ENCODE measurements at places on chromosomes 11 and 22.
A peak's percentile ranks its signal among the peaks of the same experiment; 100 is the strongest.

DNA sequence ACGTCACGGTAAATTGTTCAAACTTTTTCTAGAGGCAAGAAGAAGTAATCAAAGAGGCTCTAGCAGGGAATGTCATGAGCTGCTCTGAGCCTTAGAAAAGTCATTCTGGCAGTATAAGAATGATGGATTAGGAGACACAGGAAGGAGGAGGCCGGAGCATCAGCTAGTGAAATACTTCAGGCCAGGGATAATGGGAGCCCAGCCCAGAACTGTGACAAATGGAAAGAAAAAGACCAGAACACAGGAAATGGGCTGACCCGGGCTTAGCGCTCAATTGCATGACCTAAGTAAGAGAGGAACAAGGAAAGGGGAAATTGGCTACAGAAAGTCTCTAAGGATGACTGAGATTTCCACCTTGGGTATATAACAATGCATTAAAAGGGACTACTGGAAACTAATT, 108.6 kb downstream of the LARGE1 start:
- DNase-seq: peak; percentile 90

- DNase-seq: no peak
These were observed 7.4 kb downstream of the RAB38 start for GRCh38 chr11:88167853-88168252.

- DNase-seq: peak; percentile 63
These were observed 15.5 kb upstream of the TMPRSS5 start for GRCh38 chr11:113721462-113722066.

- DNase-seq: no peak
These were observed 42.1 kb upstream of the SEZ6L start for GRCh38 chr22:26127126-26127525.

- DNase-seq: no peak
These were observed 93.1 kb downstream of the C11orf58 start for GRCh38 chr11:16831316-16832192.

GRCh38 chr22:24540470-24540869, 14.5 kb downstream of the GUCD1 start:
- no peak for DNase-seq

DNA sequence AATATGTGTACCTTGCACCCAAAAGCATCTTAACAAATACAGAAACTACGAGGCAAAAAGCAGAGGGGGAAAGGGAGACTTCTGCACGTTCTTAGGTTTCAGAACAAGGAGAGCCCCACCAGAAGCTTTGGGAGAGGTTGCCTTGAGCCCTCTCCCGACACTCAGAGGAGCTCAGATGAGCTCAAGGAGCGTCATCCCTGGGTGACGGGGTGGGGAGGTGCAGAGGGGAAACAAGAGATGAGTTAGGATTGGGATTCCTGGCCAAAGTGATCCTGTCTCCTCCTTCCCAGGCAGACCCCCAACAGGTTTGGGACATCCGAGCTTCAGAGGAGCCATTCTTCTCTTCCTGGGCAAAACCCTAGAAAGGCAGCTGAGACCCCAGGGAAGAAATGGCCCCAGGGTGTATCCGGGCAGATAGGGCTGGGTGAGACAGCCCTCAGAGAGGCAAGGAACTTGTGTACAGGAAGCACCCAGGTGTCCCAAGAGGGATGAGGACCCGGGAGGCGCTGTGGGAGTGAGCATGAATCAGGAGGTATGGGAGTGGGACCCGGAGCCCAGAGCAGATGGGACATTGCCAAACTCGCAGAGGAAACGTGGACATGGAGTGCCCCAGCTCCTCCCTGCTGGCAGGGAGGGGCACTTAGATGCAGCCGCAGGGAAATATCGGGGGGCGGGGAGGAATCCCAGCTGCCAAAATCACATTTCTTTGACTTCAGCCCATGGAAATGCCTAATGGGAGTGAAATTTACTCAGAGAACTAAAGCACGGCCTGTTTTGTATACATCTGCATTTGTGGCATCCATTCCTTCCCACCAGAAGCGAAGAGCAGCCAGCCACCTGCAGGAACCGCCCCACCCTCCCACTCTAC, 12.4 kb downstream of the C1QTNF6 start:
- no peak for DNase-seq

DNA sequence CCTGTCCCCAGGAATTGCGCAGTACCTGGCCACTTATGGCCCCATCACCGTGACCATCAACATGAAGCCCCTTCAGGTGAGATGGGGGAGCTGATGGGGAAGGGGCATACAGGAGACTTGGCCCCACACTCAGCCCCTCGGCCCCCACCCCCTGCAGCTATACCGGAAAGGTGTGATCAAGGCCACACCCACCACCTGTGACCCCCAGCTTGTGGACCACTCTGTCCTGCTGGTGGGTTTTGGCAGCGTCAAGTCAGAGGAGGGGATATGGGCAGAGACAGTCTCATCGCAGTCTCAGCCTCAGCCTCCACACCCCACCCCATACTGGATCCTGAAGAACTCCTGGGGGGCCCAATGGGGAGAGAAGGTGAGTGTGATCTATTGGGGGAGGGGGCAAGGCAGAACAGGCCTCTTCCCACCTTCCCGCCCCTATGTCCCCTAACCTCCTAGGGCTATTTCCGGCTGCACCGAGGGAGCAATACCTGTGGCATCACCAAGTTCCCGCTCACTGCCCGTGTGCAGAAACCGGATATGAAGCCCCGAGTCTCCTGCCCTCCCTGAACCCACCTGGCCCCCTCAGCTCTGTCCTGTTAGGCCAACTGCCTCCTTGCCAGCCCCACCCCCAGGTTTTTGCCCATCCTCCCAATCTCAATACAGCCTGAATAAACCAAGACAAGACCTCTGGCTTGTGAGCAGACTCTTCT, 3.6 kb downstream of the CTSW start:
- no peak for DNase-seq

GRCh38 chr22:42653999-42654398, 4.8 kb upstream of the CYB5R3 start:
- DNase-seq: no peak

DNA sequence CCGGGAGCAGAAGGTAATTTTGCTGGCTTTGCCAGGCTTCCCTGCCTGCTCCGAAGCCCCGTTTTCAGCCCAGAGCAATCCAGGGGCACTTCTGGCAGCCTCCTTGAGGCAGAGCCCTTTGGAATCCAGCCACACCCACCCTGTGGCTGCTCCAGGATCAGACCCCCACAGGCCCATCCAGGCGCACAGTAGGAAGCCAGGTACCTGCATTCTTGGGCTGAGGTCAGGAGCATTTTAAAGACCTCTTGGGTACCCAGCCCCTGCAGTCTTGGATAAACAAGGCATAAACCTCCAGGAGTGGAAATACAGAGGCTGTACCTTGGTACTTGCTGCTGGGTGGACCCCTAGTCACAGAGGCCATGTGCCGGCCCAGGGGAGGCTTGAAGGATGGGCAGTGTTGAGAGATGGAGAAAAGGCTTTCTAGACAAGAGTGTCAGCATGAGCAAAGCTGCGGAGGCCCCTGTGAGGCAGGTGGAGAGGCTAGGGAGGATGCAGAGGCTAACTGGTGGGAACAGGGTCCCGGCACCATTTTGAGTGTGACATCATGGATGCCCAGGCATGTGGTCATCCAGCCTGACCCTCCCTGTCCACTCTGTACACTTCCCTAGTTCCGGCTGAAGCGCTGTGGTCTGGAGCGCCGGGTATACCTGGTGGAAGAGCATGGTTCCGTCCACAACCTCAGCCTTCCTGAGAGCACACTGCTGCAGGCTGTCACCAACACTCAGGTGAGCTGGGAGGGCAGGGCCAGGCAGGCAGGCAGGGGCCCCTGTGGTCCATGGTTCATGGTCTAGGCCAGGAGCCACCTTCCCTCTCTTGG, 3.9 kb downstream of the MUS81 start:
- DNase-seq: no peak

DNA sequence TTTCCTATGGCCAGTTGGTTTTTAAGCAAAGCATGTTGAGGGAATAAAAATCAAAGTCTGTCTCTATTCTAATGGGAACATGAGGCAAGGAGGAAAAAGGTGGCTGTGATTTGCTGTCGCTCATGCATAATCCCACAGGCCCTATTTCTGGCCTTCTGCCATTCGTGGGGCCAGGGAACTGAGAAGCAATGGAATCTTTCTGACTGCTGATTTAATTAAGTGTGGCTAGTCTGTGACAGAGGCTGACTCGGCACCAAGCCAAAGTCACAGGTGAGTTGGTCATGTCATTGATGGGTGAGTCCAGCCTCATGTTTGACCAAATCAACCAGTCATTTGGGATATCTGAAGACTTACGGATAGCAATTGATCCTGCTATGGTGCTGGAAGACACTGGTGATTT, 429.3 kb upstream of the CADM1 start:
- no peak for DNase-seq

DNA sequence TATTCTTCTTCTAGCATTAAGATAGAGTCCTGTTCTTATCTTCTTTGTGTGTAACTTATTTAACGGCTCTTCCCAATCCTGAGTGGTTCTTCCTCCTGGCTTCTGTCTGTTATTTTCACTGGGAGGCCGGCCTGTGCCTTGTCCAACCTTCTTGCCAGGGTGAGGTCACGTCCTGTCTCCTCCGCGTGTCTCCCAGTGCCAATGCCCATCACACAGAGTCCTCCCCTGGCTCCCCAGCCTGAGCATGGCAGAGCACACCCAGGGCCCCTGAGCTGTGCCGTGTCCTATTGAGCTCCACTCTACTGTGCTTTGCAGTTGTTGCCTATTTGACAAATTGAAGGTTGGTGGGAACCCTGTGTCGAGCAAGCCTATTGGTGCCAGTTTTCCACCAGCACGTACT, 487.3 kb downstream of the BRD1 start:
- no peak for DNase-seq

DNA sequence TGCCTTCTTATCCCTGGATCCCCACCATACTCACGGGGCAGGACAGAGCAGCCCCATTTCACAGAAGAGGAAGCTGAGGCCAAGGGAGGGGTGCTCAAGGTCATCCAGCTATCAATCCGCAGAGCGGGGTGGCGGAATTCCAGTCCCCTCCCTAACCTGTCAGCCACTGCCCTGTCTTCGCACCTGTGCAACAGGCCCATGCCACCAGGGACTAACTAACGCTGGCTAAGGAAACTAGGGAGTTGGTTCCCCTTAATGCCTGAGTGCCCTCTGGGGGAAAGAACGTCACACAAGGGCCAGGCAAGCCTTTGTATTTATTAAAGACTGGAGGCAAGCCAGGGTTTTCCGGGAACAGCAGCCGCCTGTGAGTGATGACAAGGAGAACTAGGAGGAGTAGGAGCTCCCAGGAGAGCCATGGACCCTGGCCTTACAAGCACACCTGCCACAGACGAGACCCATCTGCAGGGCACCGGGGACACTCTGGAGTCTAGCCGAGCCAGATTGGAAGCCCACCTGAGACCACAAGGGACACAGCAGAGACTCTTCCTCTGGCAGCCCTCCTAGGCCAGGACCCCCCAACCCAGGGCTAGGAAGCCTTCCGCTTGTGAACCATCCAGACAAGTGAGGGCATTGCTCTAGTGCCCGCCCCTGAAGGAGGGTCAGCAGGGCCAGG, 64.4 kb downstream of the MYH9 start:
- peak; percentile 91 for DNase-seq
